ENCODE measurements at places on chromosomes 2 and 18.

DNA sequence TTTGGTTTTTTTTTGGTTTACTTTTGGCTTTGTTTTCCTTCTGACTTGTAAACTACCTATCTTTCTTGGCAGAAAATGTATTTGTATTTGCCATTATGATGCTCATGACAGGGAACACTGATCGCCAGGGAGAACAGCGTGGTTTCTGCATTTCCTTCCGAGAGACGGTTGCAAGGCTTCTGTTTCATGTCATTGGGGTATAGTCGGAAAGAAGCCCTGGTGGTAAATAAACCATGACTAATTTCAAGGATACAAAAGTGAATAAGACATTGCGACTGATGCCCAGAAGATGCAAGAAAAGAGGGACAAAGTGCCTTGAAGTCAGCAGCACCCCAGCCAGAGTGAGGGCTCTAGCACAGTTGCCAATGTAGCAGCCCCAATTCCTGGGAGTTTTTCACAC is 4.2 kb upstream of the CAPN14 start:
- no peak for DNase-seq

- no peak for DNase-seq
Measured at GRCh38 chr18:9520666-9521065, 45.4 kb downstream of the RALBP1 start.

DNA sequence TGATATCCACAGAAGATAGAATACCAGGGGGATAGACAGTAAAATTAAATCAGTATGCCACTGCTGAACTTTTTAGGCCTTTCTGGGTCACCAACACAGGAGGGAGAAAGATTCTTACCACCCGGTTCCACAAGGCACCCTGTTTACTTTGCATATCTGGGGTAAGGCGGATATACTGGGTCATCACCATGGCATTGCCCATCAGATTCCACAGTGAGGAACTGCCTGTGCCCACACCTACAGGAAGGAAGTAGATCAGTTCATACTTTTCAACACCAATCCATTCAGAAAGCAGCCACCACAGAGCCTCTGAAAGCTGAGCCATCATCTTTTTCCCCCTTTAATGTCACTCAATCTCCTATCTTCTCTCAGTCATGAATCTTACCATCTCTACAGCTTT is 2.0 kb downstream of the LMAN2L start:
- DNase-seq, result no peak

GRCh38 chr2:63594660-63595059 is 5.9 kb downstream of the MDH1 start:
- DNase-seq, result no peak

DNA sequence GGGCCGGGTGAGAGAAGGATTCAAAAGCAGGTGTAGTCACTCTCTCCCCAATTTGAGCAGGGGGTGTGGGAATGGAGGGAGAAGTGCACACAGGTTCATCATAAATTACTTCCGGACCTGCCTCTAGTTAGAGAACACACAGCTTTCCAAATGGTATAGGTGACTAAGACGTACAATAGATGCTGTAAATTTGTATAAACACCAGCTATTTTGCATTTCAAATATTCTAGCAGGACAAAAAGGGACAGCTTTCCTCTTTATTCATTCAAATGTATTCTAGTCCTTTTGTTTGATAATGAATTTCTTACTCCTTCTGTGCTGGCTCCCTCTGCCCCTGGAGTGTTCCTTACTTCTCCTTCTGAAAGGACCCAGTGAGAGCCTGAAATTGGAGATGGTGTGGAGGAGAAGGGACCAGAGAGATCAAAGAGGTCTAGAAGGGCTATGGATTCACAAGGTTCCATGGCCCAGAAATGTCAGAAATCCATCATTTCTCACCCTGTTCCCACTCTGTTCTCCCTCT is 53.2 kb upstream of the SH3BP4 start:
- DNase-seq, result no peak

GRCh38 chr2:133418021-133418420 is 150.2 kb downstream of the NCKAP5 start:
- no peak for DNase-seq

DNA sequence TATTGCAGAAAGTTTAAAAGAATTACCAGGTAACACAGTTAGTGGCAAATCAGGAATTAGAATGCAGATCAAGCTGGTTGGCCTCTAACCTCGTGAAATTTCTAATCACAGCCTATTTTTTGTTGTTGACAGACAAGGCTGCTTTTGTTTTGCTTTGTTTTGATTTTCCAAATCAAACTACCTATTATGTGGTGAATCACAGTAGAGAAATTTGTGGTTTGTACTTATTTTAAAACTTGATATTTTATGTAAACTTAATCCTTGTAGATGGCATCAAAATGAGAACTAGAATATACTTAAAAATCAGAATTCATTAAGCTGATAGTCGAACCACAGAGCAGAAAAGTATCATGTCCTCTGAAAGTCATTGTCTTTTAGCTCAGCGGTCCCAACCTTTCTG is 258.1 kb downstream of the CTNNA2 start:
- DNase-seq, result no peak

GRCh38 chr18:62522178-62522503 is 684 bp upstream of the ZCCHC2 start:
- DNase-seq, result no peak

GRCh38 chr18:5456577-5457461 is 87.0 kb downstream of the EPB41L3 start:
- DNase-seq, result no peak

GRCh38 chr18:8474661-8475060 is 134.6 kb upstream of the RAB12 start:
- DNase-seq, result no peak

GRCh38 chr2:104878863-104879512 is 25.1 kb downstream of the POU3F3 start:
- DNase-seq, result no peak

DNA sequence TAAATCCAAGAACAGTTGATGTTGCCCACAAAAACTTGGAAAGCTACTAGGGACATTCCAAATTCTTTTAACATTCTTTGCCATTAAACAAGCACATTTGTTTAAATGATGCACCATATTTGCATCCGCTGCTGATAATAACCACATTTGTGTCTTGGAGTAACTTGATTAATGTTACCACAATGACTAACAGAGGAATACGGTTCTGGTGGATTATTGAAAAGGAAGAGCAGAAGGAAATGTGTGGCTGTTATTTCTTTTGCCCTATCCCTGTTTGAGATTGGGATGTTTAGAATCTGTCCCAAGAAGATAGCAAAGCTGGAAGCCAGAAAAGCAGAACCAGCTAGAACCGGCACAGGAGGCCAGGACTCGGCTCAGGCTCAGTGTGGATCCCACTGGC is 39.2 kb upstream of the RASGRP3 start:
- no peak for DNase-seq

DNA sequence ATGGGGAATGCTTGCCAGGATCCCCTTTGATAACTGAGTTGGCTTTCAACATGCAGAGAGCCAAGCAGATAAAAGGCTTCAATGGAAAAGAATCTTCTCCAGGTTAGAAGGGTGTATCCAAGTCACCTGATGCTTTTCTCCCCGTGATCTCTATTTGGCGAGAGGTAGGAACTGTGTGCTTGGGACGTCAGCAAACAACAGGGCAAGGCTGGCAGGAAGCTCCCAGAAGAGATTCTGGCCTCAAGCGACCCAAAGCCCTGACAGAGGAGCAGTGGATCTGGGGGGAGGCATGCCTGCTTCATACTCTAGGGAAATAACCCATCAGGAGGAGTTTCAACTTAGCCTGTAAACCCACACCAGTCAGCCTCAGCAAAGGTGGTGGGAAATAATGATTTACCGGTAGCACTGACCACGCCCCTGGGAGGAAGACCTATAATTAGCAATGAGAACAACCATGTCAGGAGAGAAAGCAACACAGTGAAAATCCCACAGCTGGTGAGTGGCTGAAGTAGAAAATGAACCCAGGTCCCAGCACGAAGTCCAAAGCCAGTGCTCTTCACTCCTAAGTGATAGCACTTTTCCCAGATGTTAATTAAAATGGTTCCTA is 76.3 kb upstream of the SEC11C start:
- DNase-seq, result peak; percentile 33

- DNase-seq, result no peak
Measured at GRCh38 chr2:174919947-174920595, 85.1 kb downstream of the CHN1 start.

DNA sequence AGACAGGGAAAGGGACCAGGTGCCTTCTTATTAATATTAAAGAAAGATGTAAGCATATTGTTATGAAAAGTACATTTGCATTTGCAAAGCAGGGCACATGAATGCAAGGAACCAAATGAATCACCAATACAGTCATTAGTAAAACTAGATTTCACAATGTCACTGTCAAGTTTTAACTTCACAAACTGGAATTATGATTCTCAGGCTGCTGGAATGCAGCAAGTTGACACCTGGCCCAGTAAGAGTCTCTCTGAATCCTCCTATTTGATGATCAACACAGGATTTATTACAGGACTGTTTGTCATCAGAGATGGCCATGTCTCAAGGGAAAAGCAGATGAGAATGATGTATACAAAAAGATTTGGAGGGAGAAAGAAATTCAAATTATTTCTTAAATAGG is 72.9 kb upstream of the STK39 start:
- DNase-seq, result no peak

DNA sequence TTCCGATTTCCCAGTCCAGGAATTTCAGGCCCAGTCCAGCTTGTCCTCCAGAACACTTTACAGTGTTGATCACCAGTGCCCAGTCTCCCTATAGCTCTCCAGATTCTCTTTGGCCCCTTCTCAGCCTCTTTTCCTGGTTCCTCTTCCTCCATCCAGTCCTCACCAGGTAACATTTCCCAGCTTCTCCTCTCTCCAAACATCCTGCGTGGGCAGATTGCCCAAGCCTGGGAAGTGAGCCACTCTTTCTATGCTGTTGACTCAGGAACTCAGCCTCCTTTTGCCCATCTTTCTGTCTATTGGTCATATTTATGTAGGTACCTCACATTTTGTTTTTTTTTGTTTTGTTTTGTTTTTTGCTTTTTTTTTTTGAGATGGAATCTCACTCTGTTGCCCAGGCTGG is 109.4 kb downstream of the LYPD1 start:
- DNase-seq, result peak; percentile 55

GRCh38 chr2:74441690-74442482 is at the start of gene RTKN:
TSS of gene RTKN (minus strand) at chr2:74441937. CDS start at chr2:74441816, 121 bp downstream.
- DNase-seq, result peak; percentile 56

- DNase-seq, result no peak
Measured at GRCh38 chr2:66948234-66948633, 448.9 kb upstream of the ETAA1 start.

GRCh38 chr2:177282787-177283572 is 18.5 kb upstream of the NFE2L2 start:
- no peak for DNase-seq

DNA sequence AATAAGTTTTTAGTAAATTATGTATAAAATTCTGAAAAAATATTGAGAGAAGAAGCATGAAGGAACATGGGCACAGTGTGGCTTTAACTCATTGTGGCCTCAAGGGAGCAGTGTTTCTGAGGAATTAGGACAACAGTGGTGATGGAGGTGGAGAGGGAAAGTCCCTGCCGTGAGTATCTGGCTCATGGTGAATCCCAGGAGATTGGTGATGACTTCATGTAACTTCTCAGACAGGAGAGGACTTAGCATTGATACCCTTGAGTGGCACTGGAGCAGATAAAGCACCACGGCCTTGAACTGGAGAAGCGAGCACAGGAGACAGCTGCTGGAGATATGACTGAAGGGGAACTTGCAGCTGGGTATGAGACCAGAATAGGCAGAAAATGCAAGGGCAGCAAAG is 35.0 kb upstream of the LRP1B start:
- DNase-seq, result no peak

DNA sequence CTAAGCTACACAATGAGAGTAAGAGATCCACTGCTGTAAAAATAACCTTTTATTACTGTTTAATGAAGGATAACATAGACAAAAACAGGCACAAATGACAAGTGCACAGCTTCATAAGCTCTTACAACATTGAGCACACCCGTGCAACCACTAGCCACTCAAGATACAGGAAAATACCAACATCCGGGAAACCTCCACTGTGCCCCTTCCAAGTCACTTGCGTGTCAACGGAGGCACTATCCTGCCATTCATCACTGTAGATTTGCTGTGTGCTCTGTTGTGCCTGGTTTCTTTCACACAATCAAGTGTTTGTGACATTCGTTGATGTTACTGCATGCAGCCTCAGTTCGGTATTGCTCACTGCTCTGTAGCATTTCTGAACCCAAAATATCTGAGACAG is 292.9 kb upstream of the MYT1L start:
- DNase-seq, result no peak

DNA sequence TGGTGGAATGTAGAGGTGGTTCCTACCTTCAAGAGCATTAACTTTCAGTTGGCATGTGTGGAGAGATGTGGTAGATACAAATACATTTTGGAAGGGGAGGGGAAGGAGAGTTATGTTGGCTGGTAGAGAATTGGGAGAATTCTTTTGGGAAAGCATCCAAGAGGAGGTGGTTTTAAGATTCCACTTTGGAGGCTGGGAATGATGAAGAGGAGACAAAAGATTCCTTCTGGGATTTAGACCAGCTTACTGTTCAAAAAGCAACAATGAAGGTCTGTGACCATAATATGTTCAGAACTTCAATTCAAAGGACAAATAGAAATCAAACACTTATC is 120.8 kb upstream of the FOSL2 start:
- DNase-seq, result no peak

- DNase-seq, result no peak
Measured at GRCh38 chr2:149487189-149487588, 100.4 kb downstream of the MMADHC start.

DNA sequence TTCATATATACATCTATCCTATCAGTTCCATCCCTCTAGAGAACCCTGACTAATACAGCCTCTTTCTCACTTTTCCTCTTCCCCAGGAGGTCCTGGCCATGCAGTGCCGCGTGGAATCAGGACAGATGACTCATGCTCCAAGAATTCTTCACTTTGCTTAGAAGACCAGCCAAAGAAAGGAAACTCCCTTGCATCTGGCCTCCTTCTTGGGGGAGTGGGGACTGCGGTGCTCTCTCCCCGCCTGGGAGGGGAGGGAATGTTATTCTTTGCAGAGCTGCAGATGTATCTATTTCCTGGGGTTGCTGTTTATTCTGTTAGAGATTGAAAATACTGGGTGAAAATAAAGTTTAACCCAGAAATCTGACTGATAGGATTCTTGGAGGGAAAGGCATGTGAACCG is 111.5 kb upstream of the SH3BP4 start:
- no peak for DNase-seq

- no peak for DNase-seq
Measured at GRCh38 chr2:158810731-158811460, 15.8 kb downstream of the DAPL1 start.

- no peak for DNase-seq
Measured at GRCh38 chr2:36487947-36488346, 110.0 kb downstream of the FEZ2 start.

DNA sequence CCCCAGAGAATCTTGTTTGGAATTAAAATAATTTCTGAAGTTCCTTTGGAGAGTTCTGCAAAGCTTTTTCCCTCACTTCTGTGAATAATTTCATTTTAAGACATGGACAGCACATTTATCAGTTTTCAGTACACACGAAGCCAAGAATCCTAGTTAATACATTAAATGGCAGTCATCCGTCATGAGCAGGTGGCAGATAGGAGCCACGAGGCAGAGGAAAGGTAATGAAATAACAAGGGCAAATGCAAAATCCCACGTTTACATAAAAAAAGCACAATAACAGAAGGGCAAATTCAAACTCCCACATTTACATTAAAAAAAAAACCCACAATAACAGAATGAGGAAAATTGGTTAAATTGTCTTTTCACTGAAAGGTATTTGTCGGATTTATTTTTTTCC is 25.9 kb upstream of the SNTG2 start:
- DNase-seq, result no peak

Measured in NCI-H2029 (cell line).